Posterior cingulate gyrus (tissue), 11 donors: ENCODE measurements at places on chromosomes 6 and 20.

DNA sequence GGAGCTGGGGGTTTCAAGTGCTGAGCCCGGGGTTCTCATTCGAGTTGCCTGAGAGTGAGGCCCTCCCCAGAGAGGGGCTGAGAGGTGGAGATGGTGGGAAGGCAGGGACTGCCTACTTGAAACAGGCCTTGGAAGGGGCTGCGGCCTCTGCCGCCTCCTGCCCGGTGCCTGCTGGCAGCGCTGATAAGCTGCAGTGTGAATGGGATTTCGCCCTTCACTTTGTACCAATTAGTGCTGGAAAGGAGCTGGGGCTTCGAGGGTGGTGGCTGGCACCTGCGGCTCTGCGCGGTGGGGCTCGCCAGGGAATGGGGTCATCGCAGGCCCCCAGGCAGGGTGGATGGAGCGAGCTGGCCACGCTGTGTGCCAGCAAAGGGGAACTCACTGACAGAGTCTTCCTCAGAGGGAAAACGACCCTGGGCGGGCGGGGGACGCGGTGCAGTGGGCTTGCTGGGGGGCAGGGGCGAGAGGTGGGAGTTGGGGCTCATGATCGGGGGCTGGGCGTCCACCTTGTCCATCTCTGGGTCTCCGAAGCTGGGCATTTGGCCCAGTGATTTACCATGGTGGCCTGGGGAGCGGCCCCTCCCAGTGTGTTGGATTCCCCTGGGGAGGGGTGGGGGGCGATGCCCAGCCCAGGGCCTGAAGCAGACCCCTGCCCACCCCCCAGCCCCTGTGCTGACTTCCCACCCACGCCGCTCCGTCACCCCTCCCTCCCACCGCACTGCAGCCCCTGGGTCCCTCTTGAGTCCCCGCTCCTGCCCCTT lies 22.9 kb downstream of the COL20A1 start:
- DNase-seq: no peak

DNA sequence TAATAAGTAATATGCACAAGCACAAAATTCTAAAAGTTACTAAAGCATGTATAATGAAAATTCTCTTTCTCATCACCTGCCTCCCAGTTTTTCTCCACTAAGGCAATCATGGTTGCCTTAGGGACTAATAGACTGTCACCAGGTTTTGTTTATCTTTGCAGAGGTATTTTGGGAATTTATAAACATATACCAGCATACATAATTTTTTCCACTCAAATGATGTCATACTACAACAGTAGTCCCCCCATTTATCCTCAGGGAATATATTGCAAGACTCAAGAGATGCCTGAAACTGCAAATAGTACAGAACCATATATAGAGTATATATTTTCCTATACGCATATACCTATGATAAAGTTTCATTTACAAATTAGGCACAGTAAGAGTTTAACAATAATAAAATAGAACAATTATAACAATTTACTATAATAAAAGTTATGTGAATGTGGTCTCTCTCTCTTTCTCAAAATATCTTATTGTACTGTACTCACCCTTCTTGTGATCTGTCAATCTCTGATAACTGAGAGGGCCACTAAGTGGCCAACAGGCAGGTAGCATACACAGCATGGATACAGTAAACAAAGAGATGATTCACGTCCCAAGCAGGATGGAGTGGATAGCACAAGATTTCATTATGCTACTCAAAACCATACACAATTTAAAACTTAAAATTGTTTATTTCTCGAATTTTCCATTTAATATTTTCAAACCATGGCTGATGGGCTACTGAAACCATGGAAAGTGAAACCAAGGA lies 19.7 kb downstream of the RBL1 start:
- no peak for DNase-seq

DNA sequence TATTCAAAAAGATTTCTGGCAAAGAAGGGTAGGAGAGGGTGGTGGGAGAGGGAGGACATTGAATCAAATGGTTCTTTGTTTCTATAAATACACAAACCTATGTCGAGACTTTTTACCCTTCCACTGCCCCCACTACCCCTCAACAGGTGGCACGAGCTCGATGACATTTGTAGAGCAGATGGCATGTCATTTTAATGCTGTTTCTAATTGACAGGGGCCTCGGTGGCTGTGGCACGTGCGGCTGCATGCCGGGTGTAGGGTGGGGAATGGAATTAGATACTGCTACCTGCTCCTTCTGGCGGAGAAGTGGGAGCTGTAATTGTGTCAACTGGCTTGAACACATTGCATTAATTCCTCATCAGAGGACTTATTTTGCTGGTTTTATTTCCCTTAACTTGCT lies 29.1 kb upstream of the SASH1 start:
- DNase-seq: no peak

GRCh38 chr20:62914970-62915457 lies 11.3 kb downstream of the DIDO1 start:
- DNase-seq: no peak
